ENCODE measurements at places on chromosomes 3 and 15. TPM values are rescaled to one million over a fixed set of nuclear protein-coding genes. Genes with fewer than 3 reads are reported as not detected.

Gene PTX3
- 14.0 TPM for total RNA-seq

Gene CA12
- 10.3 TPM for total RNA-seq

Gene ADAMTS7
- total RNA-seq: 10.6 TPM

Gene SPTSSB
- 3.0 TPM for total RNA-seq

Gene PRRT3
- 2.5 TPM for total RNA-seq

Gene ZBED2
- total RNA-seq: not detected

Gene MKRN3
- 13.5 TPM for total RNA-seq

Gene ZNF774
- total RNA-seq: 6.9 TPM

Gene KCNAB1
- total RNA-seq: 19.9 TPM

Gene SLC24A5
- total RNA-seq: not detected

Gene ALDH1A3
- total RNA-seq: 3.9 TPM

Gene BDH1
- total RNA-seq: 10.3 TPM

Gene ROBO2
- total RNA-seq: 253 TPM

Gene ANKRD34C
- total RNA-seq: under 0.01 TPM

Gene WDR72
- under 0.01 TPM for total RNA-seq

Gene AADAC
- total RNA-seq: not detected

Gene ZNF660
- total RNA-seq: 11.3 TPM

Gene MED12L
- 5.4 TPM for total RNA-seq

Gene BCHE
- 14.0 TPM for total RNA-seq

Gene APH1B
- total RNA-seq: 16.0 TPM

Gene NSMCE3
- 9.6 TPM for total RNA-seq

Gene GPD1L
- 71.3 TPM for total RNA-seq

Gene MANF
- 16.5 TPM for total RNA-seq

Gene SST
- 17.9 TPM for total RNA-seq

Gene PPP1R14D
- total RNA-seq: not detected

Gene CFAP20DC
- total RNA-seq: 1.2 TPM

Gene ARL8B
- 75.2 TPM for total RNA-seq

Gene CRYGS
- 1.5 TPM for total RNA-seq

Gene PRKCD
- total RNA-seq: 0.98 TPM

Gene ACAN
- 0.49 TPM for total RNA-seq

Gene SEMA3F
- 8.9 TPM for total RNA-seq

Gene AGBL1
- 0.98 TPM for total RNA-seq

Gene SPINK8
- total RNA-seq: not detected

Gene SCG5
- total RNA-seq: 101 TPM

Gene AMIGO3
- total RNA-seq: 0.25 TPM

Gene GUCA1C
- not detected for total RNA-seq

Gene ADAMTS17
- 6.1 TPM for total RNA-seq

Gene TMEM207
- not detected for total RNA-seq

Gene TM4SF18
- 3.7 TPM for total RNA-seq

Gene HTR3E
- not detected for total RNA-seq

Gene PXK
- total RNA-seq: 20.4 TPM

Gene XCR1
- not detected for total RNA-seq

Gene THPO
- total RNA-seq: under 0.01 TPM

Gene CTXND1
- total RNA-seq: 0.74 TPM

Measured in temporal lobe (tissue), 4 donors.